ENCODE measurements at places on chromosomes 7 and 10.

DNA sequence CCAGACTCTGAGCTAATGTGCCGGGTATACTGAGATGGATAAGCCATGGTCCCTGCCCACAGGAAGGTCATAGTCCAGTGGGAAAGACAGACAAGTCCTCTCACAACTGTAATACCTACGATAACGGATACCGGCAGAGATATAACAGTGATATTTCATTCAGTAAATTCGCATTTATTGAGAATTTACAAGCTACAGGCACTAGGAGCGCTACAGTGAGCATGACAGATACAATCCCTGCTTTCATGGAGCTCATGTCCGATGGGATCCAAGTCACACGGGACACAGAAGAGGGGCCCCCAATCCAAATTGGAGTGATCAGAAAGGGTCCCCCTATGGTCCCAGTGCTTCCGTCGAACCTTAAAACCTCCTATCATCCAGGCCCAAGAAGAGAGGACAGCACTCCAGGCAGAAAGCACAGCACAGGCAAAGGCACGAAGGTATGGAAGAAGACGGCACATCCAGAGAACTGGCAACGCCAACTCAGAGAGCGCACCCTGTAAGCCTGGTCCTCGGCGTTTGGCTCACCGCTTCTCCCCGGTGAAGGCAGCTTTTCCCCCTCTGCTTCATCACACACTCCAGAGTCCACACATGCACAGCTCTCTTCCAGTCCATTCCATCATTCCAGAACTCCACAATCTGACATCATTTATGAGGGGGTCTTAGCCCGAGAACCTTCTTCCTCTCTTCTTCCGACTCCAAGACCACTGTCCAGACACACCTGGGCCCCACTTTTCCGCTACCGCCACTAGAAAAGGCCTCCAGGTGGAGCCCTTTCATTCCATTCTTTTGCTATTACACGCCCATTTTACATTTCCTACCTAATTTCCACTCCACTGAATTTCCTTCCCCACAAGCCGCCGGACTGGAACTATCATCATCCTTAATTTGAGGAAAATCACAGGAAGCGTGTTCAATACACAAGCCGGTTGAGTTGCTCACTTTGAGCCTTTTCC is 47.8 kb upstream of the NKX2-3 start:
- peak; percentile 36 for DNase-seq

DNA sequence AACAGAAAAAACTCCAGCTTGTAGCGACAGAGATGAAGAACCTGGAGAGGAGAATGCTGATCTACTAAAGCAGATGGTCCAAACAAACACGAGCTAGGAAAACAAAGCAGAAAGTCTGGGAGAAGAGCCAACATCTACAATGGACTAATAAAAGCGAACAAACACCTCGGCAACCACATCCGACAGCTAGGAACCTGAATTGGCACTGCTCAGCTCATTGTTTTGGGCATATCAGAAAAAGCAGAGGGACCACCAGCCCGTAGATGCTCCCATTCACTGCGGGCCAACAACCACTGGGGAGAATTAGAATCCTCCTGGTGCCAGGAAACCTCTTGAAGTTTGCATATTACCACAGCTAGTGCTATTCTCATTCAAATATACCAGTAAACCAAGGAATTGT is 204.7 kb downstream of the NXPH1 start:
- peak; percentile 36 for DNase-seq

DNA sequence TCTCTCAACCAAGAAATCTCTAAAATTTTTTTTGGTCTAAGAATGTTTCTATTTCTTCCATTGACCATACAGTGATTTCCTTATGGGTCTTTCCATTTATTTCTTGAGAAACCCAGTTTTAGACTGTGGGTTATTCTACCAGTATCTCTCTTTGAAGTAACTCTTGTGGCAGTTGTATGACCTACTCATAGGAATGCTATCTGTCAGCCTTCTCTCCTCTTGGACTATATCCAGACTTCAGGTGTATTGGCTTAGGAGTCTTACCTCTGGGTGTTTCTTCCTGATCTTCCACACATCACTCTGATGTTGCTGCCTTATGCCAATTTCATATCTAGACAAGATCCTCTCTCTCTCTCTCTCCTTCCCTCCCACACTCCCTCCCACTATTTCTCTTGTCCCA is 178.1 kb downstream of the BMPER start:
- no peak for DNase-seq

GRCh38 chr7:91041901-91042484 is 222.2 kb upstream of the FZD1 start:
- DNase-seq: no peak

DNA sequence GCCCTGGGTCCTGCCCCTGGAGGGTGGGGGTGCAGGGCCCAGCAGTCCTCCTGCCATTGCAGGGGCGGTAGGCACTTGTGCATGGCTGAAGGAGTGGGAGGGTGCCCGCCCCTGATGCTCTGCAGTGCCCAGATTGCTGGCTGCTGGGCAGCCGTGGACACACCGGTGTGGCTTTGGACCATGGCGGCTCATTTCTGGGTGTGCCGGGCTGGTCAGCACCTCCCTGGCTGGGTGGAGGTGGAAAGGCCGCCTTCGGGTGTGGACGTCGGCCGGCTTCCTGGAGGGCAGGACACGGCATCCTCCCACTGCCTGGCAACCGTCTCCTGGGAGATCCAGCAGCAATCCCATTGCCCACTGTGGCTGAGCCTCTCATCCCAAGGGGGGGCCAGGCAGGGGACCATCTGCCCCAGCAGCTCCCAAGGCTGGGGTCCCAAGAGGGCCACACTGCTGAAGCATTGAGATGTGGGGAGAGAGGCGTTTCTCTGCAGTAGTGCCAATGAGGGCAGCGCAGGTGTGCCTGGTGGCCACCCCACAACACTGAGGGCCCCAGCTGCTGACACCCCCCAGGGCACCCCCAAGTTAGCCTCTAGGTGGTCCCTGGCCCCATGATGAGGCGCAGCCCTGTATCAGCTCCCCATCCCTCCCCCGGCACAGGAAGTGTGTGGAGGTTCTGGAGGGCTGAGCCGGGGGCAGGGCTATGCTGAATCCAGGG is 12.9 kb downstream of the TTYH3 start:
- no peak for DNase-seq

GRCh38 chr10:94264085-94264484 is 98.7 kb downstream of the NOC3L start:
- no peak for DNase-seq

DNA sequence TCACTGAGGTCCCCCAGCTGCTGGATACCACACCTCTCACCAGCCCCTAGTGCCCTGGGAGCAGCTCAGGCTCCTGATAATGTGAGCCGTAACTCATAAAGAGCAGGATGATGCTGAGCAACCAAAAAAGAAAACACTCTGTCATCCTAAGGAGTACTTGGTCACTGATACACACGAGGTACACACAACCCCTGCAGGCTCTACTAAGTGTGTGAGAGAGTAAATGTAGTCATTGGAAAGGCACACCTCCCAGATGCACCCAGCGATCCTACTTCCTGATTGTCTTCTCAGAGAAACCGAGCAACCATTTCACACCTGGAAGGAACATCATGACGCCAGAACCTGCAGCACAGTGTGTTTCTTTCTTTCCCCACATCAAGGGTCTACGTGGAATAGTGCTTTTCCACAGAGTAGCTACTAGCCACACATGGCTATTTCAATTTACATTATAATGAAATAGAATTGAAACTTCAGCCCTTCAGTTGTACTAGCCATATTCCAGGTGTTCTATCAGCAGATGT is 34.2 kb downstream of the FIGNL1 start:
- no peak for DNase-seq

- DNase-seq: no peak
These were observed 333.1 kb downstream of the CXCL12 start for GRCh38 chr10:44051584-44052385.

GRCh38 chr7:25891591-25891990 is 260.4 kb upstream of the NFE2L3 start:
- DNase-seq: no peak

DNA sequence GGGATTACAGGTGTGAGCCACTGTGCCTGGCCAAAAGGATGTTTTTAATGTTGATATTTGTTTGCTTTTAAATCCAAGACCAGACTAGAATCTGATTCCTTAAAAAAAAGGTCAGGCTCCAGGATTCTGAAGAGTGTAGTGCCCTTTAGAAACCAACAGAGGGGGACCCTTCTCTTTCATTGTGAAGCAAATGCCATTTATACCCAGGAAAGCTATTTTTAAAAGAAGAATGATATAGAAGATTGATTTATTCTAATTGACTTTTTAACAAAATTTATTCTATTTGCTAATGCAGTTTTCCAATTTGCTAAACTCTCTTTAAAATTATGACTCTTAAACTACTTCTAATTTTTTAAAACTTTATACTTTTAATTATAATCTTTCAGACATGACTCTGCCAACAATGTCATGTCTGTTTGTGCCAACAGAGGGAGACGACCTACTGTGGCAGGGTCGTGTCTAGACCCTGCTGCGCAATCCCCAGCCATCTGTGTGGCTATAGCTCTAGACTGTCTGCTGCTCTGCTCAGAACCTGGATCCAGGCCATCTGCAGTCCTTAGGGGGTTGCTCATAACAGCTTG is 201.0 kb upstream of the IMMP2L start:
- DNase-seq: peak; percentile 59

GRCh38 chr7:149719912-149720335 is 53.5 kb downstream of the ZNF467 start:
- DNase-seq: no peak

- no peak for DNase-seq
These were observed 172.0 kb downstream of the PRPF18 start for GRCh38 chr10:13758756-13759155.

- no peak for DNase-seq
These were observed 290.3 kb downstream of the TNS3 start for GRCh38 chr7:47291461-47292081.

- DNase-seq: no peak
These were observed 12.5 kb downstream of the ADK start for GRCh38 chr10:74163319-74164068.

- no peak for DNase-seq
These were observed 152.2 kb downstream of the ARL4A start for GRCh38 chr7:12839508-12840153.

- DNase-seq: no peak
These were observed 325.5 kb downstream of the LHFPL3 start for GRCh38 chr7:104653825-104654401.

- no peak for DNase-seq
These were observed 80.4 kb upstream of the TCERG1L start for GRCh38 chr10:131391936-131392335.

DNA sequence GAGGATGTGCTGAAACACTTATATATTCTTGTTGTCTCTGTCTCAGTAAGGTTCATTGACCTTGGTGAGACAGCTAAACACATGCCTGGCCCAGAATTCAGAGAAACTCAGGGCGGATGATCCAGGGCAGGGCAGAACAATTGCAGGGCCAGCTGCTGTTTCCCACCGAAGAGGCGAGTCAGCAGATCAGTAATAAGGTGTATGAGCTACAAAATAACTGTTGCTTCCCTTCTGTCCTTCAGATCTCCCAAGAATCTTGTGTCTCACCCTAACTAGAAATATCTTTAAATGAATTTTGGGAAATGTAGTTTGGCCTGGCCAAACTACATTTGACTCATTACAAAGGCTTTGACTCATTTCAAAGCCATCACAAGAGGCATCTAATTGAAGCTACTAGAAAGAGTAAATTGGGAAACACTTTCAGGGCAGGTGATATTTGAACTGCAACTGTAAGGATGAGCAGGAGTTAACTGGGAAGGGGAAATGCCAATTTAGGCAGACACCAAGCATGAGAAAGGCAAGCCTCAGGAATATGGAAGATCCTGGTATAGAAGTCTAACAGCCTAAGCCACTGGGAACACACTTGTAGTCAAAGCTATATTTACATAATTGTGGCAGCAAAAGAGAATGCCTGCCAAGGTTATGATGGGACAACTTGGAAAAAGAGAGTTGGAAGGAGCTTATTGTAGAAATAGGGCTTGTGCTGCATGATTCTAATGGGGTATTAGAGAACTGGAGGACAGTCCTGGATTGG is 24.5 kb upstream of the CELF2 start:
- DNase-seq: no peak
